ENCODE measurements at places on chromosomes 13 and 19. TPM values are rescaled to one million over a fixed set of nuclear protein-coding genes. Genes with fewer than 3 reads are reported as not detected.

DNA sequence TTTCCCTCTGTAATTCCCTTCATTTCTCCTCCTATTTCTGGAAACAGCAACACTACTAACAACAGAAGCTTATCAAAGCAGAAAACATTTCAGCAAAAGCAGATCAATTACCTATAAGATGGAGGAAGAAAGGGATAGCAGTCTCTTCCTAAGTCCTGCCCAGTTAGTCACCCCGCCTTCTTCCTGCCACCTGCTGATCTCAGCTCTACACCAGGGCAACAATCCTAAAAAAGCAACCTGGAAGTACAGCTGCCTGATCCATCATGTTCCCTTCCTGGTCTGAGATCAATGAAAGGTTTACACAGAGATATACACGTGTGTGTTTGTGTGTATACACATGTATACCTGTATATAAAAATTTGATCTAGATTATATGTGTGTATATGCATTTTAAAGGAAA is 59.4 kb downstream of the TSC22D1 start:
- ATAC-seq, result no peak

- no peak for ATAC-seq
Observed at GRCh38 chr19:14122924-14123323, 5.4 kb upstream of the PRKACA start.

- ATAC-seq, result no peak
Observed at GRCh38 chr19:47603706-47604565, 5.0 kb upstream of the BICRA start.

DNA sequence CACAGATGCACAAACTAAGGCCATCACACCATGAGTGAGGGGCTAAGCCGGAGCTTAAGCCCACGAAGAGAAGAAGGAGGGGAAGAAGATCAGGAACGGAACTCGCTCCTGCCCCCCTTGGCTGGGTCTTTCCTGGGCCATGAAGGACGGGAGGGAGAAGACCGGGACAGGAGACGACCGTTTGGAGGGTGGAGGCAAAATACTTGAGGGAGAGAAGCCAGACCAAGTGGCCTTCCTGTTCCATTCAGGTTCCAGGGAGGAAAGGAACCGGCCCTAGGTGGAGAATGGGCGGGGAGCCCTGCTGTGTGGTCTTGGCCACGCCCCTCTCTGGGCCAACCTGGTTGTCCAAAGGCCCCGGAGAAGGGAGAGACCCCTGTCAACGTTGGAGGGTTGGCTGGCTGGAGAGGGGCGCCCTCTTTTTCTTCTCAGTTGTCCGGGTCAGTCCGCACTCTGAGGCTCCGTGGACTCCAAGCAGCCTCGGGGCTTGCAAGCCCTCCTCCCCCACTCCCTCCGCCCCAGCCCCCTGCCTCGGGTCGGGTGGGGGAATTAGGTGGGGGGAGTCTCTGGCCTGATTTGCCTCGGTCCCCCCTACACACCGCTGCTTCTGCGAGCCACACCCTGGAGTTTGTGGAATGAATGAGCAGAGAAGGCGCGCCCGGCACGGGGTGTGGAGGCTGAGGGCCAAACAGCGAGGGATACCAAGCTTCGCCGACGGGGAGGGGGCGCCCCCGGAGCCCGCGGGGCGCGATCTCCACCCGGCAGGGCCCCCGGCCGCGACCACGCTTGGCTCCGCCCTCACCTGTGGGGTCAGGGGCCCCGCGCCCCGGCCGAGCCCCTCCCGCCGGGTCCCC is 757 bp downstream of the FBN3 start:
- ATAC-seq, result no peak

- ATAC-seq, result no peak
Observed at GRCh38 chr13:100490692-100491091, 97.9 kb downstream of the GGACT start.

- no peak for ATAC-seq
Observed at GRCh38 chr19:44905437-44906160, at the start of gene APOE. Gene APOE, plus strand, starts transcription at chr19:44905796. Its CDS starts 829 bp downstream, at chr19:44906625.

DNA sequence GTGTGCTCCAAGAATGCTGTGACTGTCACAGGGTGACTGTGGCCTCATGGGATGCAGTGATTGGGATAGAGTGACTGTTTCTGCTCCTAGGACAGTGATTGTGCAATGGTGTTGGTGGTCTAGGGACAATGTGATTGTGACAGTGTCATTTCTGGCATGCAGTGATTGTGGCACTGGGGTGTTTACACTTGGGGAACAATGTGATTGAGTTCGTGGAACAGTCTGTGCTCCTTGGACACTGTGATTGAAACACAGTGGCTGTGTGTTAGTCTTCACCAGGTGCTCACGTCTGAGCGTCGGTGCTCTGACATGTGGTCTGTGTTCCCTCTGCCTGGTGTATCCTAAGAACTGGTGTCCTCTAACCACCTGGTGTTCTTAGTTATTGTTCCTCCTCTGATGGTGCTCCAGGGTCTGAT is 1.7 kb downstream of the PDE4A start:
- ATAC-seq, result no peak

DNA sequence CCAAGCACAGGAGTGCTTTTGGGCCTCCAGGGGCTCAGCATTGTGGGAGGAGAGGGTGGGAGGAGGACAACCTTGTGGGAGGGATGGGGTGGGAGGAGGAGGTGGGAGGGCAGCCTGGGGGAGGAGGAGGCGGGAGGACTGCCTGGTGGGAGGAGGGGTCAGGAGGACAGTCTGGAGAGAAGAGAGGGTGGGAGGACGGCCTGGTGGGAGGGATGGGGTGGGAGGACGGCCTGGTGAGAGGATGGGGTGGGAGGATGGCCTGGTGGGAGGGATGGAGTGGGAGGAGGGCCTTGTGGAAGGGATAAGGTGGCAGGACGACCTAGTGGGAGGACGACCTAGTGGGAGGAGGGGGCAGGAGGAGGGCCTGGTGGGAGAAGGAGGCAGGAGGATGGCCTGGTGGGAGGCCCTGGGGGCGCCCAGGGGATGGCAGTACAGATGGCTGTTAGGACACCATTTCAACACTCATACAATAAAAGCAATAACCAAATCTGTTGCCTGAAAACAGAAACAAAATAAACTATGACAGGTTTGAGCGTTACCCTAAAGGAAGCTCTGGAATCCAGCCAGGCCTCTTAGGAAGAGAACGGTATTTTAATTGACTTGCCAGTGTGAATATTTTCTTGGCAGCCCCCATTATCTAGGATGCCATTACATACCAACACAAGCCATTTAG is 63.7 kb downstream of the CRYL1 start:
- no peak for ATAC-seq

- no peak for ATAC-seq
Observed at GRCh38 chr13:89790696-89791095, 1556.8 kb upstream of the MIR17HG start.

DNA sequence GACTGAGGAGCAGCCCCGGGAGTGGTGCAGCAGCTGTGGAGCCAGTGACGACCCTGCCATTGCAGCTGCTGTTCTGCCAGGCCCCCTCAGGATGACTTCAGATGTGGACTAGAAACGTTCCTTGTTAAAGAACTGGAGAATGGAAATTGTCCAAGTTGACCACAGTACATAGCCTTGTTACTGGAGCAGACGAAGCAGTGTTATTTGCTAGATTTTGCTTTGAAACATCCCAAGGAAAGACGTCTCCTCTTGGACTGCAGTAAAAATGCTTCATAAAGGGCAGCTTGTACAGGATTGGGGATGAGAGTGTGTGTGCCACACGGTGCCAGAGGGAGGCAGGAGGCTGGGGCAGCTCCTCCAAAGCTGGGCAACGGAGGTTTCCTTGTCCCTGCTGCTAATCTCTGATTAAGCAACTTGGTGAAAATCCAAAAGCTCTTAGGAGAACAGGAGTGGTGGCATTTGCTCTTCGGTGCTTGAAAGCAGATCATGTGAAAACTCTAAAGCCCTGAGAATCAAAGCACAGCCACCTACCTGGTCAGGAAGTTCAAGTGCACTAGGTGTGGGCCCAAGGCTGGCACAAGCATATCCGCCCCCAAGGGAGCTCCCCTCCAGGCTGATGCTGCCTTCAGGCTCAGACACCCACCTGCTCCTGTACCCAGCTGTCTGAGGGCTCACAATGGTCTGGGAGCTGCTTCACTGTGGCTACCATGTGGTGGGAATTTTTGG is 34.5 kb downstream of the SHISA2 start:
- no peak for ATAC-seq

DNA sequence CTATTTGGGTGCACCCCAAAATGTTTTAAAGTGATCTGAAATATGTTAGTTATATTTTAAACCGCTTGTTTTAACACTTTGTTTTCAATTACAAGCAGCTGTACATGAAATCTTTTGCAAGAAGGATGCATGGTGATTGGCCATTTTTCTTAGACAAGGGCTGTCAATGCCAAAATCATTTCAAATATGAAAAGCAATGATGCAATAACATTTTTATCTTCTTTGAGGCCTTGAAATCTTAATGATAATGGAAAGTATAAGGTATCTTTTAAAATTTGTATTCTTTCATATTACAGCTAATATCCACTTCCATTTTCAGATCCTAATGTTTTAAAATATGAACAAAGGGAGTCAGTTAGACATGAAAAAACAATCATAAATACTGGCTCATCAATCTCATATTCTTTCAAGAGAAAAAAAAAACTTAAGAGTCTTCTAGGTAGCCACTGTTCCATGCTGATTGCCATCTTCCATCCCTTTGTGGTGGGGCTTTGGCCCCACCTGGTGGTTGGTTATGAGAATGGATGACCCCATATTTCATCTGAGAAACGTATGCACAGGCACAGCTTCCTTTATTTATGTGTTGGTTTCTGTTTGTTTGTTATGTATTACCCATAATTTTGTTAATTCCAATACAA is 330.3 kb upstream of the MIR17HG start:
- no peak for ATAC-seq

DNA sequence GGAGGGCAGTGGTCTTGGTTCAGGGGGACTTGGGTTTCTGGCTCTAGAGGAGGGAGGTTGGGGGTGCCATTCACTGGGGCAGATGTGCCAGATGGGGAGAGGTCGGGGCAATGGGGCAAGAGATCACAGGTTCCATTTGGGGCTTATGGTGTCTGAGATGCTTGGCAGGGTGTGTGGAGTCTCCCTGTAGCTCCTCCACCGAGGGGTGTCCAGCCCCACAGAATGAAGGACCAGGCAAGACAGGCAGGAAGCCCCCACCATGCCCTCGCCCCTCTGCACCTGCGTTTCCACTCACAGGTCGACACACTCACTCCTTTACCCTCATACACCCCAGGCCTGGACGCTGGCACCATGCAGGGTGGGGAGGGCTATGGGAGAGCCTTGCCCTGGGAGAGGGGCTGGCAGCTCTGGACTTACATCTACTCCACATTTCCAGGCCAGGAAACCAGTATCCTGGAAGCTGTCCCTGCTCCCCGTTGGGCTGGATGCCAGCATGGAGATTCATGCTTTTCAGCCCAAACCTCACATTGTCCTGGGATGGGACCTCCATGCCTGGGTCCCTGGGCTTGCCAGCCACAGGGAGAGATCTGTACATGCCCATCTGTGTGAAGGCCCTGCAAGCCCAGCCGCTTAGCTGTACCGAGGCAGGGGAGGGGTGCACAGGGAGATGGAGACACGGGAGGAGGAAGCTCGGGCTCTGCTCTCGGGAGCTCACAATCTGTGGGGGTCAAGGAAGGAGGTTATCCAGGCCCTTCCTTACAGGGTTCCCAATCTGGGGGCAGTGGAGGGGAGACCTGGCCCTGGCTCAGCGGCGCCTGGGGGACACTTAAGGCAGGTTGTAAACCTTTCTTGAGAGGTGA is 77.1 kb downstream of the CHST8 start:
- ATAC-seq, result no peak

DNA sequence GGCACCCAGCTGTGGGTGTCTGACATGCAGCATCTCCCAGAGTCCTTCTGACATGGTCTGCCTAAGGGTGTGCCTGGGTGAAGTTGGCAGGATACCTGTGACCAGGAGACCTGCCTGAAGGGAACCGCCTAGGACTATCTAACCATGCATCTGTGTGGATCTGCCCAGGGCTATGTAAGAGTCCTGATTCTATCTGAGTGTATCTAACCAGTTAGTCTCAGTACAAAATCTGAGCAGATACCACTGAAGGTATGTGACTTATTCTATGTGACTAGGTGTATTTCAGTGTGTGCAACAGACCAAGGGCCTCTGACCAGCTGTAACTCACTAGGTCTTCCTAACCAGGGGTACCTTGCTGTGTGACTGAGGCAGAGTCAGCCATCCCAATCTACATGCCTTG is 28.2 kb upstream of the FBL start:
- no peak for ATAC-seq

- ATAC-seq, result no peak
Observed at GRCh38 chr13:110531671-110532083, 29.8 kb downstream of the RAB20 start.

GRCh38 chr13:101210774-101211173 is 205.5 kb downstream of the NALCN start:
- ATAC-seq, result no peak

DNA sequence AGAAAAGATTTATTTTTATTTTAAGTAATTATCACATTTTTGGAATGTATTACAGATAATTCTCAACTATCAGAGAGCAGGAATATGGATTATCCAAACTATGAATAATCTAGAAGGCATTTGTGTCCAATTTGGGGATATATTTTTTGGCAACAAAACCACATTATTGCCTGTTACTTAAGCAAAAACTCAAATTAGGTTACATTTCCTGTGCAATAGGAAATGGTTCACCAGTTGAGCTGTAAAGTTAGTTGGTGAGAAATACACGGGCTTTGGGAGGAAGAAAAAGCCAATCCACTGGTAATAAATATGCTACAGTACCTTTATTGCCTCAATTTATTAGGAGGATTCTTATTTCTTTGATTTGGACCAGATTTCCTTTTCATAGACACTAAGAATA is 1075.2 kb downstream of the PCDH9 start:
- ATAC-seq, result no peak

GRCh38 chr13:44474122-44474910 is 100.7 kb downstream of the SERP2 start:
- no peak for ATAC-seq

DNA sequence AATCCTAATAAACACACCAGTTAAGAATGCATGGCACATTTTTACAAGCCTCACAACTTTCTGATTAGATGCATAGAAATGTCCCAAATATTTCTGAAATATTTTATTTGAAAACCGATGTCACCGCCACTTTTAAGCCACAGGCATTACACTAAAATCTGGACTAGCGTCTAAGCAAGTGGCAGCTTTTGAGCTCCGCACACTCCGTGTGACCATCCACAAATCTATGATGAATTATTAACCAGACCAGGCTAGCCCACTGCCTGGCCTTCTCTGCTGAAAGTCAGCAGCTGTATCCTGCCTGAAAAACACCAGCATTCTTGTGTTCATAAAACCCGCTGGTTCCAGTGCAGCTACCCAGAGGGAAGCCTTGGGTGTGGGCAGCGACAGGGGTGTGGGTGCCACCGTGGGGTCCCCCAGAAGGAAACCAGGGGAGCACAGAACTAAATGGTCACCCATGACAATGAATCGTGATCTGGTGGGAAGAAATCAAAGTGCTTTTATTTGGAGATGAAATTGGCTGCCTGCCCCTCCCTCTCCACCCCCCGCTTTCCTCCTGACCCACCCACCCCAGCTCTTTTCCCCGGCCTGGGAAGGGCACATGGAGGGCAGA is 13.8 kb downstream of the RASA3 start:
- ATAC-seq, result peak; percentile 34

CEACAM4 gene
- 2.6 TPM for total RNA-seq

GPR183 gene
- total RNA-seq, result 23.8 TPM

TTC9B gene
- not detected for total RNA-seq

ZNF221 gene
- 5.7 TPM for total RNA-seq

C1QTNF9 gene
- total RNA-seq, result 1.1 TPM

C3 gene
- total RNA-seq, result 724 TPM

ZNF534 gene
- not detected for total RNA-seq

GRK1 gene
- total RNA-seq, result not detected

GNG8 gene
- total RNA-seq, result not detected
